ENCODE measurements at places on chromosomes 11 and 22. TPM values are rescaled to one million over a fixed set of nuclear protein-coding genes. Genes with fewer than 3 reads are reported as not detected.

DNA sequence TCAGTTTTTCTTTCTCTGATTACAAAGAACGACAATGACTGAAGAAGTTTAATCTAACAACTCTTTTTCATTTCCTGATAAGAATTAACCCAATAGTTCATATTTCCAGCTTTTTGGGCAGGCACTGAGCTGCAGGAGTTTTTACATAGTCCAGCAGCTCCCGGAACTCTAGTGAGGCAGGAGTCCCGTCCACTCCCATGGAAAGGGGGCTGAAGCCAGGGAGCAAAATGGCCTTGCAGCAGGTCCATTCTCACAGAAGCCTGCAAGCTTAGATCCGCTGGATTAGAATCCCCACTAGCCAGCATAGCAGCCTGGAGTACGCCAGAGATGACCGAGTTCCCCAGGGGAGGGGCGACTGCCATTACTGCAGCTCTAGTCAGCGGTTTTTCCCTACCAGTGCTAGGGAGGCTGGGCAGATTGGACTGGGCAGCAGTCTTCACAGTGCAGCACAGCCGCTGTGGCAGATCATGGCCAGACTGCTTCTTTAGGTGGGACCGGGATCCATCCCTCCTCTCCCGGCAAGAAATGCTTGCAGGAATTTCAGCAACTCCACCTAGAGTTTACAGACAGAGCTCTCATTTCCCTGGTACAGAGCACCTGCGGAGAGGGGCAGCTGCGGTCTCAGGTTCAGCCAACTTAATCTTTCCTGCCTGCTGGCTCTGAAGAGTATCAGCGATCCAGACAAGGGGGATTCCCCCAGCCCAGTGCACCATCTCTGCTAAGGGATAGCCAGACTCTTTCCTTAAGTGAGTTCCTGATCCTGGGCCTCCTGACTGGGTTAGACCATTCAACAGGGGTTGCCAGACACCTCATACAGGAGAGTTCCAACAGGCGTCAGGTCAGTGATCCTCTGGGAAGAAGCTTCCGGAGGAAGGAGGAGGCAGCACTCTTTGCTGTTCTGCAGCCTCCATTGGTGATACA, 742 bp upstream of the CASP4 start:
- no peak for DNase-seq

Gene SULT4A1
- 0.26 TPM for total RNA-seq

DNA sequence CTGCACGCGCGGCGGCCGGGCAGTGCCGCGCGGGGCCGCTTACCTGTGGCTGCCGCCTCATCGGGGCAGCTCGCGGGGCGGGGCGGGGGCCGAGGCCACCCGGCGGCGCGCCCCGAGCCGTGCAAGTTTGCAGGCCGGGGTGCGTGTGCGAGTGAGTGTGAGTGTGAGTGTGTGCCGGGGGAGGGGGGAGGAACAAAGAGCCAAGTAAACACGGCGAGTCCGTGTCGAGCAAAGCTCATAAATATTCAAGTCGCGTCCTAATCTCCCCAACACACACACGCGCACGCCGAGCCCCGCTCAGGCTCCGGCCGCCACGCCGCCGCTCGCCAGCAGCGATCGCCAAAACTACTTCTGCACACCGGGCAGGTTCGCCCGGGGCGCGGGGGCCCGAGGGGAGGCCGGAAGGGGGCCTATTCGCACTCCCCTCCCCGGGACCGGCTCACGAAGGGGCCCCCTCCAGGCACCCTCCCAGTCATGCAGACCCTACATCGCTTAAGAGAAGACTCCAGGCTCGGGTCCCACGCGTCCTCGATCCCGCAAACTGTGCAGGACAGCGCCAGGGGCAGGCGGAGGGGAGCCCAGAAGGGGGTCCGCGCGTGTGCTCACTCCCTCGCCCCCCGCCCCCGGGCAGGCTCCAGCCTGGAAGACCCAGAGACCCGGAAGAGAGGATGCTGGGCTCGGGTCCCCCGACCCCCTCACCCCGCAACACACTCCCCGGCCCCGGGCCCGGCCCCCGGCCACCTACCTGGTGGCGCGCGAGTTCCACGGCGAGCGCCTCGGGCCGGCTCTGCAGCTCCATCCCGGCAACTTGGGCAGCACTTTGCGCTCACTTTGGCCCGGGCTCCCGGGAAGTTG, 827 bp downstream of the PHF21B start:
- no peak for DNase-seq

Gene EHD1
- total RNA-seq = 80.4 TPM

- DNase-seq = peak; percentile 6
Measured at GRCh38 chr11:64251753-64252002, 348 bp downstream of the PLCB3 start.

Data from HT1080 (cell line).